ENCODE measurements at places on chromosomes 1 and 21.

DNA sequence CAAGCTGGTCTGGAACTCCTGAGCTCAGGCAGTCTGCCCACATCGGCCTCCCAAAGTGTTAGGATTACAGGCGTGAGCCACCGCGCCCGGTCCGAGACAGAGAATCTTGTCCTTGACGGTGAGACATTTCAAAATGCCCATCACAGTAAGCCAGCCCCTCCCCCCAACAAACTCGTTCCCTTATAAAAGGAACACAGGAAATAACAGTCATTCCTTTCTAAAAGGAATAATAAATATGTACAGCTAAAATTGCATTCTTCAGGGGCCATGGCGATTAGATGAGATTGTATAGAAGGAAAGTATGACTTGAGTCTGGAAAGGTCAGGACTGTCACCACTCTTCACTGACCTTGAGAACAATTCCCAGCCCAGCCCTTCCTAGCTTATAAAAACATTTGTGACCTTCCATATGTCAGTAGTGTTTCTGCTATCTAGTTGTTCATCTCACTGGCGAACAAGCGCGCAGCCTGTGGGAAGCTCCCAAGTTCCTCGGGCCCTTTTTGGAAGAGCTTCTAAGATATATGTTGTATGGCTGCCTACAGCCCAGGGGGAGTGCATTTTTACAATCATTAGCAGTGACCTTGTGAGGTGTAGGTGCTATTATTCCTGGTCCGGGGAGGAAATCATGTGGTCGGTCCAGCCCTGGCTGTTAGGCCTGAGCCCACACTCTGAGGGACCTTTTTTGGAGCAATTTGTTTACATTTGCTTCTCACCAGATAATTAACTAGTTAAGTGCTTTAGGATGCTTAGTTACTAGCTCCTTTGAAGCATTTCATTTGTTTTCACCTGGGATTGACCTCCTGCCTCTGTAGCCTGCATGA lies 8.7 kb downstream of the SZRD1 start:
- DNase-seq = no peak

DNA sequence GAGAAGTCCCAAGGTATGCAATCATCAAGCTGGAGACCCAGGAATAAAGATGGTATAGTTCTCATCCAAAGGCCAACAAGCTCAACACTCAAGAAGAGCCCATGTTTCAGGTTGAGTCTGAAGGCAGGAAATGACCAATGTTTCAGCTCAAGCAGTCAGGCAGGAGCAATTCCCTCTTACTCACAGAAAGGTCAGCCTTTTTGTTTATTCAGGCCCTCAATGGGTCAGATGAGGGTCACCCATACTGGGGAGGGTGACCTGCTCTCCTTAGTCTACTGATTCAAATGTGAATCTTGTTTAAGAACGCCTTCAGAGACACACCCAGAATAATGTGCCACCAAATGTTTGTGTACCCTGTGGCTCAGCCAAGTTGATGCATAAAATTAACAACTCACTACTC lies 262.4 kb downstream of the USP25 start:
- DNase-seq = no peak

GRCh38 chr1:63756839-63757238 lies 17.0 kb upstream of the ROR1 start:
- DNase-seq = no peak

DNA sequence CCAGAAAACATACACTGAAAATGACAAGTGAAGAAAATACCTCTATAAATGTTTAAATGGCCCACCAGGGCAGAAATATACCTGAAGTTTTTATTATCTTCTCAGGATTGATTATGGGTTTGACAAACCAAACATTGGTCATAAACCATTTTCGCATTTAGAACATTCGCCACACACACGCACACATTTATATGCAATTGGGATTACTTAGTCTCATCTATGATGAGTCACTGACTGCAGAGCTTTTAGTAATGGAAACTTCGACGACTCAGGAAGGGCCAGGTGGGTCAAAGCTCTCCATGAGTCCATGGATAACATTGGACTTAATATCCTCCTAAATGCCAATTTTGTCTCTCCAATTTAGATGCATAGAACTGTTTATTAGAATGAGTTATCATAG lies 16.9 kb downstream of the NRDC start:
- no peak for DNase-seq

GRCh38 chr1:160258177-160258798 lies 4.1 kb downstream of the DCAF8 start:
- DNase-seq = no peak

All from effector memory CD8-positive, alpha-beta T cell (primary cell).